ENCODE measurements at places on chromosomes 5 and 9.

- DNase-seq = no peak
Observed at GRCh38 chr5:120564013-120564412, 99.9 kb downstream of the PRR16 start.

- DNase-seq = no peak
Observed at GRCh38 chr5:179378441-179379271, 33.4 kb upstream of the ADAMTS2 start.

- DNase-seq = no peak
Observed at GRCh38 chr5:156783092-156783491, 67.0 kb upstream of the PPP1R2B start.

GRCh38 chr5:151218177-151218576 lies 5.7 kb downstream of the CCDC69 start:
- no peak for DNase-seq

- peak; percentile 33 for DNase-seq
Observed at GRCh38 chr9:95171001-95171400, 146.5 kb downstream of the FANCC start.

DNA sequence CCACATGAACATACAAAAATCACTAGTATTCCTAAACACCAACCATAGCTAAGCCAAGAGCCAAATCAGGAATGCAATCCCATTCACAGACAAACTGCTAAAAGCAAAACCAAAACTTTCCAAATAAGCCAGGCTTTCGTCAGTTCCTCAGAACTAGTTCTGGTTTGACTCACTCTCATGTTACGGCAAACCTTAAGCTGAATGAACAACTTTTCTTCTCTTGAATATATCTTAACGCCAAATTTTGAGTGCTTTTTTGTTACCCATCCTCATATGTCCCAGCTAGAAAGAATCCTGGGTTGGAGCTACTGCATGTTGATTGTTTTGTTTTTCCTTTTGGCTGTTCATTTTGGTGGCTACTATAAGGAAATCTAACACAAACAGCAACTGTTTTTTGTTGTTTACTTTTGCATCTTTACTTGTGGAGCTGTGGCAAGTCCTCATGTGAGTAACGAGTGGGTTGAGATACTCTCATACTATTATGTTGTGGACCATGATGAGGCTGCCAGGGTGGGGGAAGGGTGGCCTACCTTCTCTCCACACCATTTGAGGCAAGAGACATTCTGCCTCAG lies at the start of gene PDCD1LG2:
Gene PDCD1LG2, plus strand, starts transcription at position 172 of the 572 bp plus-strand sequence. CDS start 12,016 bp downstream, outside the sequence.
- DNase-seq = peak; percentile 27

GRCh38 chr5:132812781-132813598 lies at the start of gene SOWAHA:
Gene SOWAHA, plus strand, starts transcription at chr5:132813302. Its CDS starts 320 bp downstream, at chr5:132813622.
- DNase-seq = no peak

- DNase-seq = no peak
Observed at GRCh38 chr9:128882677-128883603, 1.0 kb downstream of the LRRC8A start.

- DNase-seq = no peak
Observed at GRCh38 chr9:17398350-17398749, 180.5 kb upstream of the SH3GL2 start.

GRCh38 chr9:125541840-125542243 lies 165.2 kb downstream of the MAPKAP1 start:
- DNase-seq = no peak

All from HFF-Myc (cell line).